Gastroesophageal sphincter (tissue), 4 donors: ENCODE measurements at places on chromosomes 4 and X.

GRCh38 chr4:124666496-124666895 is 46.0 kb downstream of the ANKRD50 start:
- H3K27ac ChIP-seq, result no peak overlapping the region
- H3K4me3 ChIP-seq, result no peak overlapping the region
- H3K27me3 ChIP-seq, result no peaks in the 10 kb centered on the region
- no peaks in the 10 kb centered on the region for H3K4me1 ChIP-seq

GRCh38 chr4:6464842-6465588 is 7.4 kb downstream of the PPP2R2C start:
- H3K36me3 ChIP-seq, result no peaks in the 10 kb centered on the region
- no peak overlapping the region for H3K27ac ChIP-seq
- no peaks in the 10 kb centered on the region for H3K4me1 ChIP-seq
- ATAC-seq, result no peak
- peaks cover 73% of the 10 kb centered on the region for H3K27me3 ChIP-seq

GRCh38 chrX:1075156-1075555 is 137.3 kb downstream of the CRLF2 start:
- H3K27ac ChIP-seq, result no peak overlapping the region
- no peaks in the 10 kb centered on the region for H3K4me1 ChIP-seq
- no peak for ATAC-seq
- H3K4me3 ChIP-seq, result no peak overlapping the region

DNA sequence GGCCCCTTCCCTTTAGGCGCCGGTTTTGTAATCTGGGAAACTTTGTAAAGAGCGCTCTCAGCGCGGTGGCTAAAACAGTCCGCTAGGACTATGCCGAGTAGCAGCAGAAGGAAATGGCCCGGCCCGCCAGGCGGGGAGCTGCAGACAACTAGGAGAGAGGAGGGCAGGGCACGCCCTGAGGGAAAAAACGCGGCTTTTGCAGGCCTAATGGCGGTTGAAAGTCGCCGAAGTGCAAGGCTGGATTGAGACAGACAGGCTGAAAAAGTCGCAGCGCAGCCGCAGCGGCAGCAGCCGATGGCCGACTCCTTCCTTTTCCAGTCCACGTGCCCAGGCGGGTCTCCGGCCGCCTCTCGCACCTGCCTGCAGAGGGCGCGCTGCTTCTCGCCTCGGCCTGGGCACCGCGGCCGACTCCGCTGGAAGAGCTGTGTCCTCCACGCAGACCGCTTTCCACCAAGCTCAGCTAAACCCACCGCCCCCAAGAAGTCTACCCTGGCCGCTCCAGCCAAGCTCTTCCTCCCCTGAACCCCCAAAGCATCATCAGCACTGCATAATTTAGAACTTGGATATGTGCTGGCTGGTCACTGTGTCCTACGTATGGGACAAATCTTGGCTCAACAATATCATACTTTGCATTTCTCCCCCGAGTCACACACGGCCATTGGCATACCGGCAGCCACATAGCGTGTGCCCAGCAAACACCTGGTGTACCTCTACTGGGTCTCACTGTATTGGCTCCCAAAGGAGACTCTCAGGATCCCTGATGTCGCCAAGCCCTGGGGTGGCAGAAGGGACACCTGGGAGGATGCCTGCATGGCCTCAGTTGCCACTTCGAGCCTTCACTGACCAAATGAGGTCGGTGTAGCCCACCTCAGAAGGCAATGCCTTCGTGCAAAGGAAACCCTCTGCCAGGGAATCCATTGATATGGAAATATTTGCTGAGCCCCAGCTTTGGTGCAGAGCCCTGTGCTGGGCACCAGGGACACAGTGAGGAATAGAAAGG is 14.5 kb downstream of the SLC25A5 start:
- no peaks in the 10 kb centered on the region for H3K27me3 ChIP-seq
- no peaks in the 10 kb centered on the region for H3K4me1 ChIP-seq
- peak overlapping the region; percentile 41 for H3K4me3 ChIP-seq
- no peaks in the 10 kb centered on the region for H3K36me3 ChIP-seq
- no peak overlapping the region for H3K27ac ChIP-seq
- peak; percentile 73 for ATAC-seq

DNA sequence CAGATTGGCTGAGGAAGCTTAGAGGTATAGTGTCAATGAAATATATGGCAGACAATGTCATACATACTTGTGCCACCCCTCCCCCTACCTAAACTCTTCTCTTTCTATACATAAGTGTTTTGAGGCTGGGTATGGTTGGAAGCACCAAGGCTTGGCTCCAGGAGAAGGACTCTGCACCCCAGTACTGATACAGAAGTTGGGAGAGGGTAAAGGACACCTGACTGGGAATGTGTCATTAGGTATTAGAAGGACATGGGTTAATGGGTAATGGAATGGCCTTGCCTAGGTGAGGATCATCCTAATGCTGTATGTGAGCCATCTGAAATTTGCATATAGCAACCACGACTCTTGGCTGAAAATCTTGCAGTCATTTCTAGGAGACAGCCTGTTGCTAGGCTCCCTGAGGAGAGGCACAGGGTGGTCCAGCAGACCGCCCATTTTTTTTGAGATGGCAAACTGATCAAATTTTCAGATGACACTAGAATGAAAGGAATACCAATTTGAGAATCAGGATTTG is 26.8 kb upstream of the AP1S2 start:
- H3K4me3 ChIP-seq, result no peak overlapping the region
- H3K27me3 ChIP-seq, result no peaks in the 10 kb centered on the region
- H3K36me3 ChIP-seq, result no peaks in the 10 kb centered on the region

DNA sequence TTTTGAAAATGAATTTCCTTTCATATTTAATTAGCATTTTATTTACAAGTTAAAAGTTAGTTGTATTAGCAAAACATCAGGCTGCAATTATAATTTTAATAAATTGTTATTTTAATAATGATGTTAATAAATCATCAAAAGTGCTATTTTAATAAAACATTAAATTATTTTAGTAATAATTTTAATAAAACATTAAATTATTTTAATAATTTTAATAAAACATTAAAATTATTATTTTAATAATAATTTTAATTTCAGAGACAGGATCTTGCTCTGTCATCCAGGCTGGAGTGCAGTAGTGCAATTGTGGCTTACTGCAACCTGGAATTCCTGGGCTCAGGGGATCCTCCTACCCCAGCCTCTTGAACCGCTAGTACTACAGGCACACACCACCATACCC is 10.8 kb downstream of the RAP2C start:
- peaks cover 10% of the 10 kb centered on the region for H3K36me3 ChIP-seq
- no peaks in the 10 kb centered on the region for H3K4me1 ChIP-seq
- H3K27ac ChIP-seq, result no peak overlapping the region
- H3K27me3 ChIP-seq, result no peaks in the 10 kb centered on the region

GRCh38 chr4:10082459-10083272 is 33.9 kb downstream of the WDR1 start:
- H3K27ac ChIP-seq, result no peak overlapping the region
- H3K36me3 ChIP-seq, result no peaks in the 10 kb centered on the region
- no peaks in the 10 kb centered on the region for H3K4me1 ChIP-seq
- no peak overlapping the region for H3K4me3 ChIP-seq
- H3K27me3 ChIP-seq, result no peaks in the 10 kb centered on the region
